Breast epithelium (tissue), 4 donors: ENCODE measurements at places on chromosomes 5 and 9.
A peak's percentile ranks its signal among the peaks of the same experiment; 100 is the strongest.

DNA sequence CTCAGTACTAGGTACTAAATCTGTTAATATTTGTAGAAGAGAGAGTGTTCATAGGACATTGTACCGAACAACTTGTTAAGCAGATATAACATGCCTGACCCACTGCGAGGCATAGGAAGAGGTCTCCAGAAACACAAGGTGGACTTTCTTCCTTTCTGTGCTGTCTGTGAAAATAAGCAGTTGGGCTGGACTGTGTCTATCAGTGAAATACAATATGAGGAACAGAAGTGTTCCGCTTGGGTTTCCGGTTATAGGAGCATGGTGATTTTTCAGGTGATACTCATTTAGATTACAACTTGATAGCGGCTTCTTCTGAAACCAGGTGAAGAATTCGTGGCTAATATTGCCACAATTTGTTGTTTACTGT is 60.9 kb upstream of the TLR4 start:
- peak overlapping the region; percentile 25 for H3K27ac ChIP-seq
- no peaks in the 10 kb centered on the region for H3K4me1 ChIP-seq
- DNase-seq: no peak
- H3K36me3 ChIP-seq: no peaks in the 10 kb centered on the region
- H3K4me3 ChIP-seq: peak overlapping the region; percentile 12

DNA sequence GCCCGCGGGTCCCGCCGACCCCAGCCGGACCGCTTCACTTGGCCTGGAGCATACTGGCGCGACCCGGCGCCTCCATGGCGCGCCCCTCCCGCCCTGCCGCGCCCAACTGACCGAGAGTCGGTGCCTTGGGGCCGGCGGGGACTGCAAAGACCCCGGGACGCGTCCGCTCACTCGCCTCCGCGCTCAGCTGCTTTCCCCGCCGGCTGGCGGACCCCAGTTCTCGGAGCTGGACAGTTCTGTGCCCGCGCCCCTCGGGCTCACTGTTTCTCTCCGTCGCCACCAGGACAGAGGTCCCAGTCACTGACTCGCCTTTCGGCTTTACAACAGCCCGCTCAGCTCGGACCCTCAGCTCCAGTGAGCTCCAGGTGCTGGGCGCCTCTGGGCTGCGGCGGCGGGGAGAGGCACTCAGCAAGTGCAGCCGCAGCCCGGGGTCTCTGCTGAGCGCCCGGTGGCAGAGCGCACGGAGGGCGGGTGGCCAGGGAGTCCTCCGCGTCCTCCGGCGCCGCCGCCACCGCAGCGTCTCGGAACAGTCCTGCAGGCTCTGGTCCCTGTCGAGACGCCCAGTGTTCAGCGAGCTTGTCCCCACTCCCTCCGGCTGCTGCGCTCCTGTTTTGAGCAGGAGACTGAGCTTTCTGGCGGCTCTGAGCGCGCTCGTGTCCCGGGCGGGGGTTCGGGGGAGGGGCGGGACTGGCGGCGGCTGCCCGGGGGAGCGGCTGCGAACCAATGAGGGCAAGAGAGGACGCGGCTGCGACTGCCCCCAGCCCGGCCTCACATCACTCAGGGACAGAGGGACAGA is at the start of gene SMIM32:
TSS of gene SMIM32 (minus strand) at position 637 of the 796 bp plus-strand sequence. CDS start 638 bp downstream, outside the sequence.
- peaks cover 50% of the 10 kb centered on the region for H3K27me3 ChIP-seq
- peaks cover 4% of the 10 kb centered on the region for H3K36me3 ChIP-seq
- H3K4me3 ChIP-seq: peak within 1 kb of the TSS; percentile 61
- H3K27ac ChIP-seq: no peak within 1 kb of the TSS
- H3K4me1 ChIP-seq: no peaks in the 10 kb centered on the region

DNA sequence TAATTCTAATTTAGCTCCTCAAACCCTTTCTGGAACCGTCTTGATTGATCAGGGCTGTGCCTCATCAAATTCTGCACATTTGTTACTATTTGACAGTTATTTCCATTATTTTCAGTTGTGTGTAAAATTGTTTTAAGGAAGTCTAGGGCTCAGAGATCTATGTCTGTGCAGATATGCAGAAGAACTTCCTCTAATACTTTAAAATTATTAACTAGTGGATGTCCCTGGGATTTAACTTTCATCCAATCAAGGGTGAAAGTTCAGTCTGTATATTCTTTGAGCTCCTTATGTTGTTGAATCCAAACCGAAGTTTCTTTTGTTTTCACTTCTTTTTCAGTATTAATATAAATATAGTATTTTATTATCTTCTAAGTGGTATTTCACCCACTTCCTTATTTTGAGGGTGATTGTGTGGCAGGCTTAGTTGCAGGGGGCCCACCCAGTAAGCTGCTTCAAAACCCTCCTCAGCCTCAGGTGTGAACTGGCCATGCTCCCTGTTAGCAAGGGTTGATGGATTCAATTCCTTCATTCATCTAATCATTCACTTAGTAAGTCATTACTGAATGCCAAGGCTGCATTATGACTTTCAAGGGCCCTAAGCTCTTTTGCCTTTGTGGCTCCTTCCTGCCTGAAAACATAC is 2.1 kb upstream of the CAMLG start:
- H3K4me1 ChIP-seq: peaks cover 7% of the 10 kb centered on the region
- DNase-seq: no peak
- no peaks in the 10 kb centered on the region for H3K27me3 ChIP-seq
- H3K4me3 ChIP-seq: no peak overlapping the region

GRCh38 chr5:57653636-57654290 is 171.2 kb upstream of the ACTBL2 start:
- no peaks in the 10 kb centered on the region for H3K4me1 ChIP-seq
- H3K4me3 ChIP-seq: no peak overlapping the region
- H3K36me3 ChIP-seq: no peaks in the 10 kb centered on the region
- no peak overlapping the region for H3K27ac ChIP-seq
- DNase-seq: no peak
- no peaks in the 10 kb centered on the region for H3K27me3 ChIP-seq

GRCh38 chr9:35108461-35108860 is 5.5 kb upstream of the STOML2 start:
- no peak overlapping the region for H3K27ac ChIP-seq
- no peaks in the 10 kb centered on the region for H3K27me3 ChIP-seq

DNA sequence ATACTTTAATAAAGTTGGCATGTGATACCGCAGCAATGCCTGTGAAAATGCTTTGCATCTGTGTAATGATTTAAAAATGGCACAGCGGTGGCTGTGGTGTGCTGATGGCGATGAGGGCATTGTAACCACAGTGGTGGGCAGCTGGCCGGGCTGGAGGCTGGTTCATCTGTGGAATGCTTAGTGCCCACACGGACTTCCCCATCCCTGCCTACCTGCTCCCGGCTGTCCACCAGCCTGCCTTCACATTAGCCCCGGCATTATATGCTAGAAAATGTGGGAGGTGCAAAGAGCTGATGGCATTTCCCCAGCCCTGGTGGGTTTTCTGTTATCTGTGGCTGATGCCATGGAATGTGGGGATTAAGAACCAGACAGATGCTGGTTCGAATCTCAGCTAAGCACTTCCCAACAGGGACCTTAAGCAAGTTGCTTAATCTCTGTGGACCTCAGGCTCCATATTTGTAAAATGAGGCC is 2.9 kb upstream of the NDST1 start:
- H3K4me3 ChIP-seq: no peak overlapping the region
- no peak for DNase-seq
- H3K36me3 ChIP-seq: no peaks in the 10 kb centered on the region
- H3K4me1 ChIP-seq: peaks cover 34% of the 10 kb centered on the region
- H3K27ac ChIP-seq: peak overlapping the region; percentile 96

- H3K27me3 ChIP-seq: no peaks in the 10 kb centered on the region
- peak overlapping the region; percentile 73 for H3K4me3 ChIP-seq
- no peaks in the 10 kb centered on the region for H3K36me3 ChIP-seq
- H3K27ac ChIP-seq: peak overlapping the region; percentile 86
These were observed 475 bp upstream of the GOLM1 start for GRCh38 chr9:86099701-86100364.

DNA sequence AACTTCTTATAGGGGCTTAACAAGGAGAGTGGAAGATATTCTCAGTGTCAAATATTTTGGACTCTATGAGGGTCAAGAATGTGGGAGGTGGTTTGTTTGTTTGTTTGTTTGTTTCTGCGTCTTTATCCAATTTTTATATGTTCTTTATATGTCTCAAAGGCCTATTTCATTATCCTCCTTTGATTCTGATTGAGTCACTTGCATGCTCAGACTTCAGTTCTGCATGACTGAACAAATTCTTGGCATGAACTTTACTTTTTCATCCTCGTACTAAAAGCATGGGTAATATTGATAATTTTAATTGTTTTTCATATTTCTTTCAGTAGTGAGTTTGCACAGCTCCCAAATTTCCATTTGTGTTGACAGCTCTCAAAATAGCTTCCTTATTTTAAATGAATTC is 19.2 kb upstream of the ERBIN start:
- no peak for DNase-seq
- H3K27me3 ChIP-seq: no peaks in the 10 kb centered on the region
- H3K4me3 ChIP-seq: no peak overlapping the region
- no peaks in the 10 kb centered on the region for H3K36me3 ChIP-seq

DNA sequence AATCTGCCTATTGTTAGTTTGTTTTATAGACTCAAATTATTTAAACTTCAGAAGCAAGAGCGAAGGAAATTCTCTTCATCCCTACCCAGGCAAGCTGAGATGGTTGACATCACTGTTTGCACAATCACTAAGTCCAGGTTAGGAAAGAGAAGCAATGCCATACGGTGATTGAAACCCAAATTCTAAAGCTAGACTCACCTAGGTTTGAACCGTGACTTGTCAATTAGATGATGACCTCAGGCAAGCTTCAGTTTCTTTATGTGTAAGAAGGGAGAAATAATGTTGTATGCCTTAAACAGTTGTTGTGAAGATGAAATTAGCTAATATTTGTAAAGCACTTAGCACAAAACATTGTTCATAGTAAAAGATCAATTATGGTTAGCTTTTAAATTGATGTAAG is 96.5 kb upstream of the ANKRD55 start:
- H3K4me1 ChIP-seq: no peaks in the 10 kb centered on the region
- H3K27me3 ChIP-seq: no peaks in the 10 kb centered on the region
- no peaks in the 10 kb centered on the region for H3K36me3 ChIP-seq
- no peak overlapping the region for H3K4me3 ChIP-seq
- no peak for DNase-seq

DNA sequence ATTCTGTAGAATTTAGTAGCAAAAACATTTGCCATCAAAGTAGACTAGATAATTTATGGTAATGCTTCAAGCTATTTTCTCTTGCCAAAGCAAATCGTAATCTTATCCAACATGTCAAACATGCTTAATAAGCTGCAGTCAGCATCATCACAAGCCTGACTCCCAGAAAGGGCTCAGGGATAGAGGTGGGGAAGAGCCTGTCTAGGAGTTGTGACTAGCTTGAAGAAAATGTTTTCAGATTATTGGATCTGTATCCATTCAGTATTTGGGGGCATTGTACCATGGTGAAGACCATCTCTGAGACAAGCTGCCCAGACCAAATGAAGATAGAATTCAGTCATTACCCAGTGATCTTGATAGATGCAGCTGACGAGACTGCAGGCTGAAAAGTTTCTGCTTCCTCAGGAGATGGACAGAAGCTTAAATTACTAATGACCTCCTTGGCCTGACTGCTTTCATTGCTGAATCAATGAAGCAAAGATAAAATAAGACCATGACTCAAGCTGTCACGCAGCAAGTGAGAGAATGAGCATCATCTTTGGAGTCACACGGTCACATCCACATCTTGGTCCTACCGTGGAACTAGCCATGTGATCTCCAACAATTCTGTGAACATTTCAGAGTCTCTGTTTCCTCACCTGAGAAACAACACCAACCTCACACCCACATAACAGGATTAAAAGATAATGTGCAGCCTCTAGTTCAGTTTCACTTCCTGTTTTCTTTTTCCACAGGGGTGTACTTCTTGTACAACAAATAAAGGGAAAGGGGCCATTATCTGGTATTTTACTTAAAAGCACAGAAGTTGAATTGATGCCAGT is 9.4 kb downstream of the ERAP2 start:
- H3K4me3 ChIP-seq: no peak overlapping the region
- no peaks in the 10 kb centered on the region for H3K36me3 ChIP-seq
- H3K27ac ChIP-seq: no peak overlapping the region
- H3K4me1 ChIP-seq: no peaks in the 10 kb centered on the region
- no peak for DNase-seq

GRCh38 chr5:137621861-137622823 is 113.7 kb downstream of the KLHL3 start:
- no peaks in the 10 kb centered on the region for H3K4me1 ChIP-seq
- peak overlapping the region; percentile 59 for H3K27ac ChIP-seq
- no peak overlapping the region for H3K4me3 ChIP-seq

GRCh38 chr9:94899464-94900221 is 173.1 kb downstream of the AOPEP start:
- H3K4me3 ChIP-seq: no peak overlapping the region
- peak overlapping the region; percentile 82 for H3K27ac ChIP-seq

GRCh38 chr9:13396418-13396817 is 116.9 kb upstream of the MPDZ start:
- H3K4me3 ChIP-seq: no peak overlapping the region
- no peaks in the 10 kb centered on the region for H3K27me3 ChIP-seq
- no peak for DNase-seq
- no peak overlapping the region for H3K27ac ChIP-seq

DNA sequence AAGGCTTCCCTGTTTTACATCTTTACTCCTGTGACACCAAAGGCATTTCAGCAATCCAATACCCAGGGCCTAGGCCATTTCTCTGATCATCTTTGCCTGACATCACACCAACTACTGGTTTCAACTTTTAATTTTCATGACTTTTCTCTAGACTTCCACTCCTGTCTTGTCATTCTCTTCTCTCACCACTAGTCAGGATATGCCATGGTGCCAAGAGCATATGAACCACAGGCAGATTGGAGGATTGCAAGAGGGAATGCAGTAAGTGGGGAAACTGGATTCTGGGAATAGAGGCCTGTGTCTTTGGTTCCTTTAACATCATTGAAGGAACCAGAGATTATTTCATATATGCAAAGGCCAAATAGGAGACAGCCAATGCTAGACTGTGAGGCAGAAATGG is 69.3 kb downstream of the ANKRD31 start:
- H3K4me1 ChIP-seq: no peaks in the 10 kb centered on the region
- H3K36me3 ChIP-seq: no peaks in the 10 kb centered on the region
- no peak for DNase-seq
- H3K4me3 ChIP-seq: no peak overlapping the region
- no peak overlapping the region for H3K27ac ChIP-seq

- no peaks in the 10 kb centered on the region for H3K27me3 ChIP-seq
- no peak overlapping the region for H3K27ac ChIP-seq
- no peaks in the 10 kb centered on the region for H3K4me1 ChIP-seq
- no peak overlapping the region for H3K4me3 ChIP-seq
- no peaks in the 10 kb centered on the region for H3K36me3 ChIP-seq
- DNase-seq: no peak
These were observed 29.8 kb downstream of the NR4A3 start for GRCh38 chr9:99851500-99851822.

GRCh38 chr5:33308586-33308985 is 132.2 kb upstream of the TARS1 start:
- H3K36me3 ChIP-seq: no peaks in the 10 kb centered on the region
- DNase-seq: no peak
- no peak overlapping the region for H3K4me3 ChIP-seq
- H3K4me1 ChIP-seq: no peaks in the 10 kb centered on the region
